ENCODE measurements at places on chromosomes 7 and 10.

- DNase-seq = no peak
Measured at GRCh38 chr7:103632005-103632639, 186.1 kb upstream of the SLC26A5 start.

GRCh38 chr7:16212610-16213009 is 208.7 kb downstream of the CRPPA start:
- DNase-seq = no peak

DNA sequence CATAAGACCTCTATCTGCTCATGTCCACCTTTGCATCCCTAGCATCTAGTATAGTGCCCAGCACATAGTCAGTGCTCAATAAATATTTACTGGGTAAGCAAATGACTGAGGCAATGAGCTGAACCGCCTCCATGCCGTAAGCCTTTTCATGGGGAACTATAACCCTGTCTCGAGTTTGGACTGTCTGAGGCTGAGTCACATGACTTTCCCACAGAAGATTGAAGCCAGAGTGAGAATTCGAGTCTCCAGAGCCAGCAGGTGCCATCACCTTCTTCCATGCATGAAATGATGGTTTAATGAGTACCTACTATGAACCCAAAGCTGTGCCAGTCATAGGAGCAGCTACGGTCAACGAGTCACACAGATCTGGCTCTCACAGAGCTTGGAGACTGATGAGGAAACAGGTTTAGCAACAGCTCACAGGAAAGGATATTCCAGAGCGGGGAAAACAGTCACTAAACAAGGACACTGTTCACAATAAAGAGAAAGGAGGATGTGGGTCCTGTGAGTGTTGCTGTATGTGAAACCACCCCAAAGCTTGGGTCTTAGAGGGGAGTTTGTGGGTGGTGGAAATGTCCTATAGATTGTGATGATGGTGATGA is 75.2 kb downstream of the TEX36 start:
- DNase-seq = no peak

GRCh38 chr7:138944592-138944991 is 36.6 kb downstream of the KIAA1549 start:
- no peak for DNase-seq

- DNase-seq = no peak
Measured at GRCh38 chr7:128236924-128237586, 4.0 kb upstream of the LEP start.

GRCh38 chr10:791639-792038 is 102.2 kb upstream of the DIP2C start:
- no peak for DNase-seq

DNA sequence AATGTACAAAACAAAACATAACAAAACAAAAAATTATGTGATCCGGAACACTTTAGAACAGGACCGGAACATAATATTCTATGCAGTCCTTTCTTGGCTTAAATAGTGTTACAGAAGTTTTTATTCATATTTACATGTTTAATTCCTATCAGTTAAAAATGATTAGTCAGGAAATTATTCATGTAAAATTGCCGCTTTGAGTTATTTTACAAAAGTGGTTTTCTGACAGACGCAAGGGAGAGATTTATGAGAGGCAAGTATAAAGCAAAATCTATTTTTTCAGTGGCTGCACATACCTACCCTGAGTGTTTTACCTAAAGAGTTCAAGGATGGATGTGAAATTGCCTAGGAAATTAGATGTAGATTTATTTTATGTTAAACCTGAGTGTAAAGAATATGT is 230.7 kb upstream of the DKK1 start:
- DNase-seq = no peak

- peak; percentile 8 for DNase-seq
Measured at GRCh38 chr7:149881328-149882247, 7.8 kb downstream of the ATP6V0E2 start.
